ENCODE measurements at places on chromosomes 1 and 21.

DNA sequence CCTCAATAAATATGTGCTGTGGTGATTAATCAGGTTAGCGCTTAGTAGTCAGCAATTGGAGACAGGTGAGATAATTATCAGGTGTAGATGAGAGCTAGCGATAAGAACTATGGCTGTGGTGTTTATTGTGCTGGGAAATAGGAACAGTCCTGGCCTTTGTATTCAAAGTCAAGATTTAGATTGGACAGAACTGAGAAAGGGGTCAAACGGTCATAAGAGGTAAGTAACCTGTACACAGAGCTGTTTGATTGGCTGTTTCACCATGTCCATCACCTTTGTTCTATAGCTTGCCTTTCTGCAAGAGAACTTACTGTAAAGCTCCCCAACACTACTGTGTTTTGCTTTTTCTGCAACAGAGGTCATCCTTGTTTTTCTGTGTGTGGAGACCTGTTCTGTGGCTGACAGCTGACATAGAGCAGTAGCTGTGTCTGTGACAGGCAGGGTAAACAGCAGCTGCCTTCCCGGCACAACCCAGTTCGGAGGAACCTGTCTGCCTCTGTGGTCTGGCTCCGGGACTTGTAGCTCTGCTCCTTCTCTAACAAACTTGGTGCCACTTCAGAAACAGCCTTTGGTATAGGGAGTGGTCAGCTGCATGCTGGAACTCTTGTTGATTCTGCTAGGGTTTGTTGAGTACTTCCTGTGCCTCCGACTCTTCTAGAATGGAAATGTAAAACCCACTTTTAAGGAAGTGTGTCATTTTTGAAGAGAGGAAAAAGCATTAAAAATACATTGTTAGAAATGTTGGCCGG lies 21.1 kb upstream of the CDC42 start:
- peak; percentile 41 for DNase-seq

- no peak for DNase-seq
These were observed 84.7 kb downstream of the BRINP2 start for GRCh38 chr1:177255411-177255810.

GRCh38 chr1:175871647-175872046 lies 128.3 kb upstream of the TNR start:
- DNase-seq: no peak

GRCh38 chr21:17427831-17428483 lies 84.9 kb upstream of the CXADR start:
- DNase-seq: no peak

- DNase-seq: peak; percentile 73
These were observed 118.1 kb downstream of the SPSB1 start for GRCh38 chr1:9410737-9411297.

DNA sequence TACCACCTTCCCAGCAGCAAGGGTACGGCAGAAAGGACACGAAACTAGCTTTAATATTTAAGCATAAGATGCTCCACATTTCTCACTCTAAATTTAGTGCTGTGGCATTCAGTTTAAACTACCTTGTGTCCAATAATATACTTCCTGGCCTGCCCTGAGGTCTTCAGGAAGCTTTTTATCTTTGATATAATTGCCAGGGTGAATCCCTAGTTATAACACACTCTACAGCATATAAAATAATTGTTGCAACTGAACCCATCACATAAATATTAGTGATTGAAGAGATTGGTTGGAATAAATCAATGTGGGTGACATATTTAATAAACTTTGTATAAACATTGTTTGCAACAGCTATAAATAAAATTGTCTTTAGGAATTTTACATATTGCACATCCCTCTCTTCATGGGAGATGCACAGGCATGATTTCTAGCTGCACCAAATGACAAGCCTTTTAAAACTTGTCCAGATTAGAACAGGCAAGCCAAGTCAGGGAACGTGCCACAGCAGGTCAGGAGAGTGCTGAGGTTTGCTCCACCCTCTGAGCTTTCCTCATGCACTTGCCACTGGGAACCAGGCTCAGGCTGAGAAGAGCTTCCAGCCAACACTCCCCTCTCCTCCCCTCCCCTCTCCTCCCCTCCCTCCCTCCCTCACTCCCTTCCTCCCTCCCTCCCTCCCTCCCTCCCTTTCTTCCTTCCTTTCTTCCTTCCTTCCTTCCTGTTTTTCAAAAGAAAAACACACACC lies 623.2 kb upstream of the PKN2 start:
- DNase-seq: no peak

GRCh38 chr1:17950728-17951127 lies 156.9 kb upstream of the IGSF21 start:
- DNase-seq: no peak

DNA sequence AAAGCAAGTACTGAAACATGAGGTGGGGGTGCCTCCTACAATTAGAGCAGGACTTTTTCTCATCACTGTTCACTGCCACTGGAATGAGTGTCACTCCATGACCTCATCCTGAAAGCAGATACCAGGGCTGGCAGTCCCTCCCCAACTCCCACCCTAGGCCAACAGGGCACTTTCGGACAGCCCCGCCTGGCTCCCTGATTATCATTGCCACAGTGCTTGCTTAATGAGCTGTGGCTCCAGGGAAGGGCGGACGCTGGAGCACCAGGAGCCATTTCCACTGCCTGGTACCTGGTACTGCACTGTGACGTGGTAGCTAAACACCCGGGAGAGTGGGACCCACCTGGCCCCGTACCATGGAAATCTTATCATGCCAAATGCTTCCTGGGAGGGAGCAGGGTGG lies 22.3 kb downstream of the SLC9A1 start:
- DNase-seq: no peak

- DNase-seq: no peak
These were observed 31.8 kb upstream of the MYBPHL start for GRCh38 chr1:109338608-109339007.

DNA sequence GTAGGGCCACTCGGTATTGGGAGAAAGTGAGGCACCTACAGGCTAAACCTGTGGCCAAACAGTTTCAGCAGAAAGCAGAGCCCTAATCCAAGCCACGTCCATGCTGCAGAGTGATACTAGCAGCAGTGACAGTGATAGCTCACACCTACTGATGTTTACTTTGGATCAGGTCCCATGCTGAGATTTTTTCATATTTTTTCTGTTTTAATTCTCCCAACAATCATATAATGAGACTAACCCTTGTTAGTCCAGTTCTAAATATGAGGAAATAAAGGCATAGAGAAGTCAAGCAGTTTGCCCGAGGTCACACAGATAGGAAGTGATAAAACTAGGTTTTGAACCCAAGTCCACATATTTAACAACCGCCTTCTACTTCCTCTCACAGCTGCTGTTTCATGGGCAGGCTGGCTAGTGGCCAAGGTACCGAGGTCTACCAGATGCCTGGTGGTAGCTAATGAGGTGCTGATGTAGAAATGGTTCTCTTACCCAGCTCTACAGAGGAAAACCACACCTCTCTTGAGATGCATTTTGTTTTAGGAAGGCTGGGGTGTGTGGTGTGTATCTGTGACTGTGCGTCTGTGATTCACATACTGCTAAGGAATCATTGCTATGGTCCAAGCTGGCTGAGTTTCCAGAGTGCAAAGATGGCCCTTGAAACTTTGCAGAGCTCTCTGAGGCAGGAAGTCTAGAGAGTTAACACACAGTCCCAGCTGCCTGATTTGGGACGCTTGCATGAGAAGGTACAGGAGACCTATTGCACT lies 80.3 kb upstream of the ARTN start:
- DNase-seq: peak; percentile 50

- DNase-seq: no peak
These were observed 791 bp upstream of the STX6 start for GRCh38 chr1:181023265-181024057.

GRCh38 chr1:60921175-60921574 lies 161.2 kb upstream of the NFIA start:
- DNase-seq: no peak

DNA sequence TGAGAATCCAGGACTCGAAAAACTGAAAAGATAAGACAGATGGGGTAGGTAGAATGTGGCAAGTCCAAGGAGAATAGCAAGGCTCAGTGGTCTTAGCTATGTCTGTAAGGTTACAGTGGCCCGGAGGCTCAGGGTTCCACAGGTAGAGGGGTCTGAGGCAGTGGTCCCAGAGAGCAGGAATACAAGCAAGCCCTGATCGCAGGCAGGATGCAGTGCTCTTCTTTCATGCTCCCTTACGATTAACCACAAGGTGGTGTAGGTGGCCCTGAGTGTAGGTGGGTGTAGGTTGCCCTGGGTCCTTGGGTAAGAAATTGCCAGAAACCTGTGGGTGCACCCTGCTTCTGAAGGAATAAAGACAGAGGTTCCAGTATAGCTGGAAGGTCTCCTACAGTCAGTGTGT lies 99.1 kb upstream of the RAB3GAP2 start:
- no peak for DNase-seq

GRCh38 chr21:31902438-31902837 lies 29.6 kb downstream of the HUNK start:
- DNase-seq: no peak

GRCh38 chr1:64483731-64484414 lies 13.9 kb downstream of the CACHD1 start:
- DNase-seq: no peak

- DNase-seq: no peak
These were observed 28.7 kb downstream of the COL16A1 start for GRCh38 chr1:31675161-31675560.

- no peak for DNase-seq
These were observed 99.5 kb downstream of the LACTBL1 start for GRCh38 chr1:22872981-22873664.

DNA sequence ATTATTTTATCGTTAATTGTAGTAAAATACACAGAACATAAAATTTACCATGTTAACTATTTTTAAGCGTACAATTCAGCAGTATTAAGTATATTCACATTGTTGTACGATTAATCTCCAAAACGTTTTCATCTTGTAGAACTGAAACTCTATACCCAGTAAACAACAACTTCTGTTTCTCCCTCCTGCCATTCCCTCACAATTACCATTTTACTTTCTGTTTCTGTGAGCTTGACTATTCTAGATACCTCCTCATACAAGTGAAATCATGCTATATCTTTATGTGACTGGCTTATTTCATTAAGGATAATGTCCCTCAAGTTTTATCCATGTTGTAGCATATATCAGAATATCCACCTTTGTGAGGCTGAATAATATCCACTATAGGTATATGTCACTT lies 156.8 kb downstream of the ST6GALNAC3 start:
- no peak for DNase-seq

GRCh38 chr1:80076469-80076868 lies 1069.9 kb upstream of the ADGRL4 start:
- DNase-seq: no peak

DNA sequence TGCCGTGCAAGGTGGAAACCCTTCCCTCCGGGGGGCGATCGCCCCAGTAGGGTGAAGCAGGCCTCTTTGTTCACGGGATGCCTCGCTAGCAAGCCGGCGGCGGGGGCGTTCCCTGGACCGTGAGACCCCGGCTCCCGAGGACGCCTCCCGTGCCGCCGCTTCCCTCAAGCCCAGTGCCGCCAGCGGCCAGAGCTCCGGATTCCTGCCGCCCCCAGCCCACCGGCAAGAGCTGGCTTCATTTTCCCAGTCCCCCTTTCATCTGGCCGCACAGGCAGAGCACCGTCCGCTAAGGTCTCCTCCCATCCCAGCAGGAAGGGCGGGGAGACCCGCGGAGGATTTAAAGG lies 16.3 kb downstream of the IER5 start:
- no peak for DNase-seq

GRCh38 chr1:156342166-156342955 lies 4.0 kb downstream of the TSACC start:
- no peak for DNase-seq

DNA sequence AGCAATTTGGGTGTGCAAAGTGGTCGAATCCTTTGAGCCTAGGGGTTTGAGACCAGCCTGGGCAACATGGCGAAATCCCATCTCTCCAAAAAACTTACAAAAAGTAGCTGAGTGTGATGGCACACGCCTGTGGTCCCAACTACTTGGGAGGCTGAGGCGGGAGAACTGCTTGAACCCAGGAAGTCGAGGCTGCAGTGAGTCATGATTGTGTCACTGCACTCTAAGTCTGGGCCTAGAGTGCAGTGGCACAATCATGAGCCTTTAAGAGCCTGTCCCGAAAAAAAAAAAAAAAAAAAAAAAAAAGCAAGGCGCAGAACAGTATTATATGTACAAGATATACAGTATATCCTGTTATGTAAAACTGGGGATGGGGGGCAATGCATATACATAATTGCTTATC lies 25.1 kb upstream of the HTR1D start:
- no peak for DNase-seq

DNA sequence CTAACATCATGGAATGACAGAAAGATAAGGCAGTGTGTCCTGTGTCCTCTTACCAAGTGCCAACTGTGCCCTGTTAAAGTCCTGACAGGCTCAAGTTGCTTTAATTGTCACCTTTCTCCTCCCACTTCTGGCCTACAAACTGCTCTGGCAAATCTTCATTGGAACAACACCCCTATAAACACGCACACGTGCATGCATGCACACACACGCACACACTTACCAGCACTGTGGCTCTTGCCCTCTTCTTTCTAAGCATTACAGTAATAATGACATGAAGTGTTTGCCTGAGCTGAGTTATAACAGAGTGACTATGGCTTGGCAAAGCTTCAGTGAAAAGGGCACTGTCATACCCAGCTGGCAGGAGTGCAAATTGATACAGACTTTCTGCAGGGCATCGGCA lies 82.3 kb upstream of the SYT6 start:
- DNase-seq: no peak

DNA sequence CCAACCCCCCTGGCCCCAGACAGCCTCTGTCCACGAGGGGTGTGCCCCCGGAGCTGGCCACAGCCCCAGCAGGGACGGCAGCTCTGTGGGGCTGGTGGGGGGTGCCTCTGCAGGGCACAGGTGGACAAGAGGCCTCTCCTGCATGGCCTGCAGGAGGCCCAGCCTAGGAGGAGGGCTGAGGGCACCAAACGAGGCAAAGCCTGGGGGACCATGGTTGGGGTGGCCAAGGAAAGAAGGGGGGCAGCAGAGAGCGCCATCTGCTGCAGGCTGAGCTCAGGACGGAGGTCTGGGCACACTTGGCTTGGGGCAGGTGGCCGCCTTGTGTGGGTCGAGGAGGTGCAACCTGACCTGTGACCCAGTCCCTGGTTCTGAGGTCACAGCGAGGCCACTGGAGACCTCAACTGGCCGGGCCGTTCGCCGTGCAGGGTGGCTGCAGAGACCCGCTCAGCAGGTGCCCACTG lies 27.3 kb downstream of the RRP1 start:
- DNase-seq: no peak

DNA sequence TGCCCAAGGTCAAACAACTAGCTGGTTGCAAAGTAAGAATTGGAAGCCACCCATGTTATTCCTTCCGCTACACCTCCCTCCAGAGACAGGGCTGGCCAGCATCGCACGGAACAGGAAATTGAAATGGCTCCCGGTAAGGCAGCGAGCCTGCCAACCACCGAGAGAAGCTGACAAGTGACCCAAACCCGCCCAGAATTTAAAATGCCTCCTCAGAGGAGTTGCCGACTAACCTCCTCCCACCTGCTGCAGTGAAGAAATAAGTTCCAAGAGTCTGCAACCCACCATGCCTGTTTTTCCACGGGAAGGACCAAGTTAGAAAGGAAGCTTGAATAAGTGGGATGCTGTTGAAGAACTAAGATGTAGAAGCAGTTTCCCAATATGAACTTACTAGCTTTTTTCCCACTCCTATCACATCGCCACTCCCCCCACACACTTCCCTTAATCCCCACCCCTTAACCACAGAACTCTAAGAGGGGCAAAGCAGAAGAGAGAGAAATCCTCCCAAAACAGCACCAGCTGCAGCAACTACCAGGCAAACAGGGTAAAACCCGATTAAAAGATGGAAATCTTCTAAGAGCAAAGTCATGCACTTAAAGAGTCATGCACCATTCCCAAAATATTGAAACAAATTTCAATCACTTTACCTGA lies 78.6 kb downstream of the TIAM1 start:
- no peak for DNase-seq
